ENCODE measurements at places on chromosomes 3 and 15. TPM values are rescaled to one million over a fixed set of nuclear protein-coding genes. Genes with fewer than 3 reads are reported as not detected.

The LRRC58 gene
- 32.6 TPM for total RNA-seq

The ATOSA gene
- total RNA-seq: 5.8 TPM

The CLRN1 gene
- total RNA-seq: not detected

The CPN2 gene
- total RNA-seq: not detected

The ITIH1 gene
- not detected for total RNA-seq

All from G401 (cell line).